ENCODE measurements at places on chromosomes 5 and 9.

DNA sequence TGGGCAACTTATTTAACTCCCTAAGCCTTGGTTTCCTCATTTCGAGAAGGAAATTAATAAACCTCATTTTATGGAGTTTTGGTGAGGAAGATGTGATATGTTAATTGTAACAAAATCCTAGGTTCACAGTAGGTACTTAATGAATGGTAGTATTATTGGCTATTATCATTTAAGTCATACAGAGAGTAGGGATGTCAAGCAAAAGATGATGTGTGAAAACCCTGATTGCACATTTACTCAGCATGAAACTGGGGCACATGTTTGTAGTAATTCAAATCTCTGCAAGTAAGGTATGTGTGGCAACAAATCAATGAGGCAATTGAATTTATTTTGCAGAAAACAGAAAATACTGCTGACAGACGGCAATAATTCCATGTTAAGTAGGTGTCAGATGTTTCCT is 127.3 kb downstream of the CSNK1G3 start:
- DNase-seq = no peak

DNA sequence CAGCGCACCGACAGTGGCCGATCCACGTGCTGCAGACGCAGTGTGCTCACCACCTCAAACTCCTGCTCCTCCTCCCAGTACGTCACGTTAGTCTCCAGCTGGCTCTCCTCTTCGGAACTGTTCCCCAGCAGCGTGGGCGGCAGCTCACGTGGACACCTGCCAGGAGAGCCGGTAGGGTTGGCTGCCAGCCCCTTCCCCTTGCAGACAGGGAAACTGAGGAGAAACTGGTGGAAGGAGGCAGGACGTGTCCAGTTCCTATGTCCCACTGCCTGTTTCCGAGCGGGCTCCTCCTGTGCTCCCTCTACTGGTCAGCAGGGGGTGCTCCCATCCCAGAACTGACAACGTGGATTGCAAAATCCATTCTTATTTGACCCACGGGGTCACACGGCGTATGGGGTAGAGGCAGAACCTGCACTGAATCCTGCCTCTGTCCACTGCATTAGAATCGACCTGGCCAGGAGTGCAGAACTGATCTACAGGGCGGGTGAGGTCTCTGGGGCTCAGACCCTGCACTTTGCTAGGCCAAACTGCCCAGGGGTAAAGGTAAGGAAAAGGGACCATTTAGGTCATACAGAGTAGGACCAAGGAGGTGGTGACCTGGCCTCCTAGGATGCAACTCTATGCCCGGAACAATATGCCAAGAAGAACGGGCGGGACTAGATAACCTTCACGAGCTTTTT is 25.7 kb downstream of the PDGFRB start:
- DNase-seq = no peak

DNA sequence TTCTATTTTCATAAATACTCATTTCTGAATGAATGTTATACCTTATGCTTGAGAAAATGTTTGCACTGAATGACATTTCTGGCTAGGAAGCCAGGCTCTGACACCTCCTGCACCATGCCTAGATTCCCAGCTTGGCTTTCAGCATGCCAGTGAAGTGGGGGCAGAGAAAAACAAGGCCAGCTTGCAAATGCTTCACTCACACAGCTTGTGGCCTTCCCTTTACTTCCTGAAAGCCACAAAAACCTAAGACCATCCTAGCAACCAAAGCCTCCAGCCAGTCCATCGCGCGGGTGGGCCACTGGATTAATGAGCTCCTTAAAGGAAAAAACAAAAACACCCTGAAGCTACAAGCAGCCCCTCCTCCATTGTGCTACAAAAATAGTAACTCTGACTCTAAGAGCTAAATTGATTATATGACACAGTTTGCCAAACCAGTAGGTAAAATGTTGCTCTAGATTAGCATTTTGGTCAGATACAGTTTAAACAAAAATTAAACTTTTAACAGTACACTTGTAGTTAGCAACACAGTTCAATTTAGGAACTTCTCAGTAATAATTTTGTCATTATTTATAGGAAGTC is 159.9 kb downstream of the TSSK1B start:
- no peak for DNase-seq

DNA sequence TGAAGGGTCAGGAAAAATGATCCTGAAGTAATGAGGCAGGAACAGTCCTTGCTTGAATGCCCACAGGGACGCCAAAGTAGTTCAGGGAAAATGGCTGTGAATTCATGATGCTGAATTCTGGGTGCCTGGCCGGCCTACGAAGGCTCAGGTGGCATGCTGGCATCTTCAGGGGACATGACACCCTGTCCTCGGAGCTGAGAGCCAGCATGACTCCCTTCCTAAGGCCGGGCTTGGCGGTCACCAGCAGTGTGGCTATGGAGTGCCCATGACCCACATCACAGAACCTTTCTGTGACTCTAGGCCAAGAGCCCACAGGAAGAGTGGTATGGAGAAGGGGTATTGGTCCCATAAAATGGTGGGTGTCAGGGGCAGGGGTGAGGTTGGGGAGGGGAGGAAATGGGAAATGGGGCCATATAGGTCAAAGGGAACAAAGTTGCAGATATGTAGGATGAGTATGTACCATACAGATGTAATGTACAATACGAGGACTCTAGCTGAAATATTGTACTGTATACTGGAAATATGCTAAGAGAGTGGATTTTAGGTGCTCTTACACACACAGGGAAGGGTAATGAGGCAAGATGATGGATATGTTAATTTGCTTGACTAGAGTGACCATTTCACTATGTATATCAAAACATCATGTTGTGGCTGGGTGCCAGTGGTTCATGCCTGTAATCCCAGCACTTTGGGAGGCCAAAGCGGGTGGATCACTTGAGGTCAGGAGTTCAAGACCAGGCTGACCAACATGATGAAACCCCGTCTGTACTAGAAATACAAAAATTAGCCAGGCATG is 202.8 kb upstream of the KLF9 start:
- DNase-seq = no peak

DNA sequence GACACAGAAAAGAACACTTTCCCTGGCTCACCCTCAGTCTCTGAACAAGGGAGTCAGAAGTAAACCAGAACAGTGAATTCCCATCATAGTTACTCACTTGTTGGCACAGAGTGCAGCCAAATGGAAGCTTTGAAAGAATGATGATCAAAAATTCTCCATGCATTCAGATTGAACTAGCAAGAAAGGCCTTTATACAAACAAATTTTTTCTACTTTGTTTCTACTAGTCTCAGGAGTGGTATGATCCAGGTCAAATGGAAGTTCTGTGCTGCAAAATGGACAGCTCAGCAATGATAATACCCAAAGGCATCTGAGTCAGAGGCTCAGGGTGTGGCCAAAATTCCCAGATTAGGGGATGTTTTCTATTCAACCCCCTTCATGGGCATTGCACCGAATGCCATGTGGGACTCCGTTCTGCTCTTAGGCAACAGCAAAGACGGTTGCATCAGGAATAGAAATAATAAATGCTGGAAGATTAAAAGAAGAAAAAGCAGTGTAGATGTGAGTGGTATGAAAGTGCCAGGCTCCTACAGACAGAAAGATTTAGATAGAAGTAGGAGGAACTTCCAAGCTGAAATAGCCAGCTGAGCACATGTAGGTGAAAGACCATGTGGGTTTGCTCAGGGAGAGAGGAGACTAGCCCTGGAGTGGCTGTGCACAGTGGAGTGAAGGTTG is 24.0 kb upstream of the ASPN start:
- DNase-seq = no peak

GRCh38 chr9:9556865-9557803 is 1055.7 kb downstream of the PTPRD start:
- no peak for DNase-seq

- no peak for DNase-seq
Measured at GRCh38 chr9:110188991-110189390, 19.0 kb downstream of the C9orf152 start.

DNA sequence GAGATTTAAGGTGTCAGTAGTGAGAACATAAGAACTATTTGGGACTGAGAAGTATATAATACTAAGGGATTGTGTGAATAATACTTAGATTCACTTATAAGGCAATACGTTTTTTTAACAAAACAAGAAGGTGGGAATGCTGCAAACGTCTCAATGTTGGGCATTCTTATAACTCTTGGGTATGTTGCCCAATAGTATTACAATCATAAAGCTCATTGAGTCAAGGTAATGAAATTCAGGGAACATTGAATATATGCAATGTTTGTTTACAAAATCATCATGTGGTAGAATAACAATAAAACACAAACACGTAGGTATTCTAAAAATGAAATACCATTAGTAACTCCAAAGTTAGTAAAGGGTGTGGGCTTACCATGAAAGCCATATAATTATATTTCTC is 400.7 kb downstream of the KIAA0825 start:
- DNase-seq = no peak

DNA sequence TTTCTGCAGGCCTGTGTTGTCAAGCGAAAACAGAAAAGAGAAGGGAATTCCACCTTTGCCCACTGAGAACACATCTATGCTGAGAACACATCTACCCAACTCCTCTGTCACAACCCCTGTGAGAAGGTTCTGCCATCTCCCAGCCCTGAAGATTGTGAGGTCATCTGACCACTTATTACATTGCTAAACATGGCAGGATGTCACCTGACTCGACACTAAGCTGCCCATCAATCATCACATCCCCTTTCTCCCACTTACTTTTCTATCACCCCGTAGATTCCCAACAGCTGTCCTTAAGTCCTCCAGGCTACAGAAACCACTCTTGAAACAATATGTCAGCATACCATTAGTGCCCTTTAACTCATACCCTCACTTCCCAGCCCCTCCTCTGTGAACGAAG is 64.2 kb upstream of the PRSS3 start:
- no peak for DNase-seq

GRCh38 chr5:74257645-74258313 is 382.7 kb downstream of the ENC1 start:
- no peak for DNase-seq

GRCh38 chr9:19102181-19102630 is 498 bp downstream of the HAUS6 start:
- DNase-seq = no peak

GRCh38 chr9:35687306-35687705 is 2.4 kb downstream of the TPM2 start:
- DNase-seq = no peak

- DNase-seq = no peak
Measured at GRCh38 chr9:125467116-125467740, 205.6 kb downstream of the GAPVD1 start.
